Suppressor macrophage treated with lipopolysaccharide for 1 hour (primary cell): ENCODE measurements at places on chromosomes 5 and 9.

DNA sequence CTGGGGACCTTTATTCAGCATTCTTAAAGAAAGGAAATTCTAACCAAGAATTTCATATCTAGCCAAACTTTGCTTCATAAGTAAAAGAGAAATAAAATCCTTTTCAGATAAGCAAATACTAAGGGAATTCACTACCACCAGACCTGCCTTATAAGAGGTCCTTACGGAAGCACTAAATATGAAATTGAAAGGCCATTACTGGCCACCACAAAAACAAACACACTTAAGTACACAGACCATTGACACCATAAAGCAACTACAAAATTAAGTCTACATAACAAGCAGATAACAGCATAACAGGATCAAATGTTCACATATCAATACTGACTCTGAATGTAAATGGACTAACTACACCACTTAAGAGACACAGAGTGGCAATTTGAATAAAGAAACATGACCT is 361.4 kb upstream of the POU5F2 start:
- no peak for DNase-seq

- peak; percentile 72 for DNase-seq
These were observed 548.2 kb upstream of the CLINT1 start for GRCh38 chr5:158406884-158407823.

DNA sequence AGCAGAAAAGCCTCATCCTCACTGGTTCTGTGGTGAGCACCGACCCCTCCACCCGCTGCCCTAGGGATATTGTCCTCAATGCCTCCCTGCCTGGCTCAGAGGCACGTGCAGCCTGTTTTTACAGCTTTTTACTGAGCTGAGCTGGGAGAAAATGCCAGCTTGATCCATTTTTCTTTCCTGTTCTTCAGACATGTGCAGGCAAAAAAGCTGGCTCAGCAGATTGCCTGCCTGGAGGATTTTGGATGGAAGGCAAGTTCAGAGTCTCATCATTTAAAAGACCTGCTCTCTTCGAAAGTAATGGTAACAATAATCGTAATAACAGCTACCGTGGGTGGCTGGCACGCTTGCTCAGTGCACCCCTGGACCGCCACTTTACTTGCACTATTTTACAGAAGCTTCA is 135.0 kb upstream of the SMIM23 start:
- DNase-seq = no peak

DNA sequence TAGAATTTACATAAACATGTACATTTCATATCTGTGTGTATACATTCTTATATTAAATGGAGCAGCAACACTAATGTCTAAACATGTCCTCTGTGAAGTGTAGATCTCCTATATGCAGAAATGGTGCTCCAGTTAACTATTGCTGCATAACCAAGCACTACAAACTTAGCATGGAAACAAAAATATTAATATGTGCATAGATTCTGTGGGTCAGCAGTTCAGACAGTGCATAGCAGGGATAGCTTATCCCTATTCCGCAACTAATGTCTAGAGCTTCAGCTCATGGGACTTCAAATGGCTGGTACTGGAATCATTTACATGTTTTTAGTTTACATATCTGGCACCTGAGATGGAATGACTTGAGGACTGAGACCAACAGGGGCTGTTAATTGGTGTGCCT is 652.1 kb downstream of the TLE4 start:
- no peak for DNase-seq

DNA sequence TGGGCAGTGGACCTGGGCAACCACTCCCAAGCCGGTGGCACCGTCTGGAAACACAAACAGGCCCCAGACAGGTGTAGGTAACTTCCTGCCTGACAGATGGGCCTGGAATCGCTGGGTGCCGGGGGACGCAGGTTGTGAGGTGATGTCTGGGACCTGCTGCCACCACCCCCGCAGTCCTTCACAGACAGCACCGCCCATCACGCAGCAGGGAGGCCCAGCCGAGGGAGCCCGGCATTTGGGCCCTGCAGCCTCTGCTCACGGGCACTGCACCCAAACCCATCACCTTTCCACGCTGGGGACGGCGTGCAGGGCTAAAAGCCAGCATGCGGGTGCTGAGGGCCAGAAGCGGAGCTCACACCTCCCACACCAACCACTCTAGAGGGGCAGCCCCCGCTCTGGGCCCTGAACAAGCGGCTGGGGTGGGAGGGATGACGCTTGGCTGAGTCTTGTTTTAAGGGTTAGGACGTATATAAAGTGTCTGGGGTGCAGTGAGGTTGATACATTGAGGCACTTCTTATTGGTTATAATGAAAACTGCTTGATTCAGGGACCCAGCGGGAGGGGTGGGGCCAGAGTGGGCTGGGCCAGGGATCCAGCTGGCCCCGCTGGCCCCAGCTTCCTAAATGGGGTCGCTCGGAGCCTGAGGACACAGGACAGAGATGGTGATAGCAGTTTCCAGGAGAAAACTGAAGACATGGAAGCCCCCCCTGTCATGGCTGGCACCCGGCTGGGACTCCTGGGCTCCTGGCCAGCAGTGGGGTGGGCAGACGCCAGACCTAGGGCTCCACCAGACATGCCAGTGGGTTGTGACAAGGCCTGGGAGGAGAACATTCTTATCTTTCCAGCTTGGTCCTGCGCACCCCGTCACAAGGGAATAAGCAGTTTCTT is 11.3 kb downstream of the MYMK start:
- no peak for DNase-seq

DNA sequence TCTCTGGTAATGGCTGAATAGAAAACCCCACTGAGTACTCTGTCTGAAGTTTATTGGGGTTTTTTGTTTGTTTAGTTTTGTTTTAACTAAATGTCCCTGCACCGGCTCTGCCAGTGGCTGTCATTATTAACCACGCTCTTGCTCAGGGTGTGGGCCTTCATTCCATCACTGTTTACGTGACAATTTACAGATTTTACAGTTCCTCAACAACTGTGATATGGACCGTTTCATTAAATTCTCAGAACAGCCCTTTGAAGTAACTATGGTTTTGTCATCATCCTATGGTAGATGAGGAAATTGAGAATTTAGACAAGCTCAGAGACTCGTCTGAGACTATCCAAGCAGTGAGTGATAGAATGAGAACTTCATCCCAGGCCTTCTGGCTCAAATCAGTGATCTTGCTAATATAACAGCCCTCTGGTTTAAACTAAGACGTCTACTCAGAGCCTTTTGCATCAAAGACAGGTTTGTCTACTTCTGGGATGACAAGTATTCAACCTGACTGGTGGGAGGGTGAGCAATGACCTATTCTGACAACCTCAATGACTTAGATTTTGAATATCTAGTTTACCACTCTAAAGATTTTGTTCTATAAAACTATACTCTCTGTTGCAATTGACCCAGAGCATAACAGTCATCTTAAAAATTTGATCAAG is 77.3 kb upstream of the MAP3K1 start:
- no peak for DNase-seq

- peak; percentile 41 for DNase-seq
These were observed 123.5 kb upstream of the SLCO6A1 start for GRCh38 chr5:102622262-102622661.

DNA sequence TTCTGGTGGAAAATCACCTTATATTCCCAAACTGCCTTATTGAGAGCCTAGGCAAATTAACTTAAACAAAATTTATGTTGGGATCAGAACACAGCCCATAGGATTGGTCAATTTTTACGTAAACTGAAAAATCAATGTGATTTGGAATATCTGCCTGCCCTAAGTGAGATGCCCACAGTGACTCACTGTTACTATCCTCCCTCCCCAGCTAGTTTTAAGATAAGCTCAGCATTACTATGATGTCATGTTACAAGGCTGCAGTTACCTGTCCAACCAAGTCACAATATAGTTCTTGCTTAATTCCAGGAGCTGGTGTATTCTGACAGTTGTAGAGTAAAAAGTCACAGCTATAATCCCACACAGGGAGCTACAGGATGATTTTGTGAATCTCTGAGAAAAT is 23.1 kb downstream of the SKP1 start:
- DNase-seq = no peak

- no peak for DNase-seq
These were observed 1.5 kb downstream of the KIF12 start for GRCh38 chr9:114097613-114098020.

DNA sequence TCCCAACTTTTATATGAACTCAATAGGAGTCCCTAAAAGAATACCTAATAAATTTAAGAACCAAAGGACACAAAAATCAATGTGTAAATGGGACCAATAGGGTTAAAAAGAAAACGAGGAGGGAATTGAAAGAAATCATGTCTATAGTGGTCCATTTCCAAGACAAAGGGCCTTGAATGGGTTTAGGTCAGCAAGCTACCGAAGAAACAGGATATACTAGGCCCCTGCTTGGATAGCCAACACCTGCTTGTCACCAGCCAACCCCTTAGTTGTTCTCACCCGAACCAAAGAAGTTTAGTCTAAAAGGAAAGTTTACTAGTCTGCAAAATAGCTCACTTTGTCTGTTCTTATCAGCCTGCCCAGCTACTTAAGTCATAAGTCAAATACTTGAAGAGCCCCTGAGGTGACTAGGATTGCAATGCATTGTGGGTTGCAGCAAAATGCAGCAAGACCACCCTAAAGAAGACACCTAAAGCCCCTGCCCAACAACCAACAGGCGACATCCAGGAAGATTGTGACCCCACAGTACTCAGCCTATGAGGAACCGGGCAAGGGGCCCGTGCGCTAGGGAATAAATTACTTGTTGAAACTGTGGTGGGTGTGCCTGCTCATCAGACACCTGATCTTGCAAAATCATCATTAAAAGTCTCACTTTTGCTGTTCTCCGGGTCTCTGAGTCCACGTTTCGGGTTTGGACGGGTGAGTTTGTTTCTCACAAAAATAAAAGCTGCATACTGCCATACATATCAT is 183.9 kb upstream of the PPP1R26 start:
- no peak for DNase-seq

GRCh38 chr9:129597355-129598088 is 23.4 kb downstream of the C9orf50 start:
- peak; percentile 88 for DNase-seq

DNA sequence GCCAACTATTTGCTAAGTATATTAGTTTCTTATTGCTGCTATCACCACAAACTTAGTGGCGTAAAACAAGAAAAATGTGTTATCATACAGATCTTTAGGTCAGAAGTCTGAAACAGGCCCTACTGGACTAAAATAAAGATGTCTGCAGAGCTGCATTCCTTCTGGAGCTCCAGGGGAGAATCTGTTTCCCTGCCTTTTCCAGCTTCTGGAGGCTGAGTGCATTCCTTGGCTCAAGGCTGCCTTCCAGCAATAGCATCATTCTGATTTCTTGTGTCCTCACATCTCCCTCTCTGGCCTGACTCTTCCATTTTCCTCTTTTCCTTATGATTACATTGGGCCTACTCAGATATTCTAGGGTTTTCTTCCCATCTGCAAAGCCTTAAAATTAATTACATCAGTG is 15.9 kb downstream of the MAN2A1 start:
- DNase-seq = no peak

- DNase-seq = no peak
These were observed 435.1 kb downstream of the SPATA31D1 start for GRCh38 chr9:82423700-82424099.

DNA sequence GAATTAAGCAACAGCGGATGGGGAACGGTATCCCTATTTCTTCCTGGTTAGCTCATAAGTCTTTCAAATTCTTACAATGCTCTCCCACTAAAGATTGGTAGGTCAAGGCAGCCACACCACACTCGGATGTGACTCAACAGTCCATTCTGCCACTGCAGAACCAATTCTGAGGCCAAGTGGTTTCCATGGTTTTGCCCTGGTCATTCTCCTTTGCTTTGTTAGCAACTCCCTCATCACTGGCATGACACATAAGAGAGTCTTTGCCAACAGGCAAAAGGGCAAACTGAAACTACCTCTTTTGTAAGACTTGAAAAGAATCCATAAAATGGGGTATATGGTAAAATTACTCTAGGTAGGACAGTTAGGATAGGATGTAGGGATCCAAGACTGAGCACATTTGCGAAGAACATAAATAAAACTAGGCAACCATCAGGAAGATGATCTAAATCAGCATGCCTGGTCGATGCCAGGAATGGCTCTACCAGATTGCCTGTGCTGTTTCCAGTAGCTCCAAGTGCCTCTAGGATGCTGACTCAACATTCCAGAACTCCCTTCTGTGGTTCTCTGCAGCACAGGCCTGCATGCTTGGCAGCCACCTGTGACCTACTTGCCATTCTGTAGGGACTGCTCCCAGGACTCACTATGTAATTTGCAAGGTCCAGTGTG is 105.4 kb downstream of the DCP2 start:
- DNase-seq = no peak

- DNase-seq = no peak
These were observed 77.1 kb upstream of the CNTLN start for GRCh38 chr9:17057729-17058128.

GRCh38 chr9:101027733-101028345 is 688 bp upstream of the PLPPR1 start:
- DNase-seq = no peak

- no peak for DNase-seq
These were observed 609.0 kb upstream of the COX7C start for GRCh38 chr5:86008704-86009103.

DNA sequence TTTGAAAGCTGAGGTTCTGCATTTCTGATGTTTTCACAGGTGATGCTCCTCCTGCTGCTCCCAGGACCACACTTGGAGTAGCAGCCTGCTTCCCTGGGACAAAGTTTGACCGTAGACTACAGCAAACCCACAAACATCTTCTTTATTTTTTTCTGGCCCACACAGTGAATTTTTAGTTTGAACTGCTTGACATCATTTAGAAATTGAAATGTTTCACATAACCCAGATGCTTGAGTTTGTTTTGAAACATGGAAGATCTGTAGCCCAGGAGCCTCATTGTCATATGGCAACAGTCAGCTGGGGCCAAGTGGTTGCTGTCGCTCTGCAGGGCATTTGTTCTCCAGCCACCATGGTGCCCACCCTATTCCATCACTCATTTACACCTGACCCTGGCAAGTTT is 8.4 kb downstream of the SH3TC2 start:
- no peak for DNase-seq

GRCh38 chr5:171954721-171955120 is 51.7 kb downstream of the FBXW11 start:
- no peak for DNase-seq

- DNase-seq = peak; percentile 76
These were observed 42.0 kb downstream of the ACO1 start for GRCh38 chr9:32426278-32426939.

- DNase-seq = peak; percentile 9
These were observed 250.9 kb downstream of the CD180 start for GRCh38 chr5:66945389-66946349.

- peak; percentile 50 for DNase-seq
These were observed 109.1 kb upstream of the ELL2 start for GRCh38 chr5:96070622-96071225.

GRCh38 chr5:133846478-133847226 is 121.8 kb downstream of the C5orf15 start:
- no peak for DNase-seq

- peak; percentile 77 for DNase-seq
These were observed 779 bp downstream of the FAM13B start for GRCh38 chr5:138032028-138032571.
